ENCODE measurements at places on chromosomes 3 and 15.
A peak's percentile ranks its signal among the peaks of the same experiment; 100 is the strongest.

DNA sequence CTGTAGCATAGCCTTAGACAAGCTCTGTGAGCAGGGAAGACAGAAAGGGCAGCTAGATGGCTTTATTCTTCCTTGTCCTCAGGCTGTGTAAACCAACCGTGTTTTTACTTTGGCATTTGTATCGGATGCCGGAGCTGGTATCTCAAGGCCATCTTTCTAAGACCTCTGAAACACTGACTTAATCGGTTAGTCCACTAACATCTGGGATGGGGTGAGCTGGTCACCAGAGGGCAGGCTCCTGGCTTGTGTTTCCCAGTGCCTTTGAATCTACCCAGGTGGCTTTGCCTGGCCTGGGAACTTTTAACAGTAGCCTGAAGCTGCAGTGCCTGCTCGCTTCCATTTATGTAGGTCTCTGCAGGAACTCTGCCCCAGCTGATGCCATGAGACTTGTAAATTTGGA lies 252.7 kb downstream of the NR1D2 start:
- no peak for DNase-seq

DNA sequence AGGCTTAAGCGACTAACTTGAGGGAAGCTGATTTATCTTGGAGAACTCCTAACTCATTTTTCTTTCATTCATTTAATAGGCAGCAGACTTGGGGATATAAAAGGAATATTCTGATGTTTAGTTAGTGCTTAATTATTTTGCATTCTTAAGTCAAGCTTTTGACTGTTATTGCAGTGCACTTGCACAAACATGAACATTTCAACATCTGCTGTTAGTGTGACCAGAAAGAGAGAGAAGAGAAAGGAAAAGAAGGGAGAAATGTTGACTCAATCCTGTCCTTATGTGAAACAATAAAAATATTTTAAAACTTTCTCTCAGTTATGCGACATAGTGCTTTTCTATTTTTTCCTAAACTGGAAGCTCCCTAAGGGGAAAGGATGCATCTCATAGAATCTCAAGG lies 507.8 kb downstream of the LPP start:
- no peak for DNase-seq

DNA sequence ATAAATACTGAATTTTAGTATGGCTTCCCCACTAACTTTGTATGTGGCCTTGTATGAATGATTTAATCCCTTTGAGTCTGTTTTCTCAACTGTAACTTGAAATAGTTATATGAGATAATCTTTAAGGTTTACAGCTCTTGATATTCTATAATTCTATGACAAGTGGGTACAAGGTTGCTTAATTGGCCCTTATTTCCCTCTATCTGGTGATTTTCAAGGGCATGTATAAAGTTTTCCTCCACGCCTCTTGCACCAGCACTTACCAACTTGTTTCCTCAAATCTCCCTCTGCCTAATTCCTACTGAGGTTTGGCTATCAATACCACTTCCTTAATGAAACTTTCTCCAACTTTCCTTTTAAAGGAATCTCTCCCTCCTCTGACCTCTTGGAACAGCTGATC lies 112.9 kb downstream of the ISL2 start:
- no peak for DNase-seq

DNA sequence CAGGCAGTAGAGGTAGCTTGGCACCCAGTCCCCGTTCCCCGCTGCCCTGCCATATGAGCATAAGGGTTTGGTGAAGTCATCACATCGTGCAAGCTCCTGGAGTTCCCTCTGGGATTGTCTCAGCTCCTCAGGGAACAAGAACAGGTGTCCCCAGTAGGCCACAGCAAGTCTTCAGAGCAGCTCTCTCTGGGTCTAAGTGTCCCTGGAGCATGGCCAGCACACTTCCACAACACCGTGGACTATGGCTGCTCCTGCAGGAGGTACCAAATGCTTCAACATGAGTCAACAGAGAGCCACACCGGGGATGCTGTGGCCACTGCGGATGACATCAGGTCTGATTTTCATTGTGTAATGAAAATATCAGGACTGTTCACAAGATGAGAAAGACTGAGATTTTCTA lies 23.1 kb downstream of the ABHD6 start:
- DNase-seq: no peak

- peak; percentile 71 for DNase-seq
Observed at GRCh38 chr3:37855363-37855970, 6.2 kb upstream of the CTDSPL start.

DNA sequence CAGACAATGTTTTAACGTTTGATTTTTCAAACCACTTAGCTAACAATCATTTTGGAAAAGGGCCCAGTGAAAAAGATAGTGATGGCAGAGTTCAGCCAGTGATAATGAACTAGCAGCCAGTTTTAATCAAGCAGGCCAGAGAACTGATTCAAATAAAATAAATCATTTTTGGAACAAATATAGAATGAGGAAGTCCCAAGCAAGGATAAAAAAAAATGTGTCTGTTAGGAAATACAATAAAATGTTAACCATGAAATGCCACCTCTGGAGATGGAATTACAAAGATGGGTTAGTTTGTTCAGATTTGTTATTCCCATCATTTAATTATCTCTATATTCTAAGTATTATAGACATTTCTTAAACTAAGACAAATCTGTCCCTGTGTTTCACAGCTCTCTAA lies 1.1 kb downstream of the HERC1 start:
- DNase-seq: no peak

DNA sequence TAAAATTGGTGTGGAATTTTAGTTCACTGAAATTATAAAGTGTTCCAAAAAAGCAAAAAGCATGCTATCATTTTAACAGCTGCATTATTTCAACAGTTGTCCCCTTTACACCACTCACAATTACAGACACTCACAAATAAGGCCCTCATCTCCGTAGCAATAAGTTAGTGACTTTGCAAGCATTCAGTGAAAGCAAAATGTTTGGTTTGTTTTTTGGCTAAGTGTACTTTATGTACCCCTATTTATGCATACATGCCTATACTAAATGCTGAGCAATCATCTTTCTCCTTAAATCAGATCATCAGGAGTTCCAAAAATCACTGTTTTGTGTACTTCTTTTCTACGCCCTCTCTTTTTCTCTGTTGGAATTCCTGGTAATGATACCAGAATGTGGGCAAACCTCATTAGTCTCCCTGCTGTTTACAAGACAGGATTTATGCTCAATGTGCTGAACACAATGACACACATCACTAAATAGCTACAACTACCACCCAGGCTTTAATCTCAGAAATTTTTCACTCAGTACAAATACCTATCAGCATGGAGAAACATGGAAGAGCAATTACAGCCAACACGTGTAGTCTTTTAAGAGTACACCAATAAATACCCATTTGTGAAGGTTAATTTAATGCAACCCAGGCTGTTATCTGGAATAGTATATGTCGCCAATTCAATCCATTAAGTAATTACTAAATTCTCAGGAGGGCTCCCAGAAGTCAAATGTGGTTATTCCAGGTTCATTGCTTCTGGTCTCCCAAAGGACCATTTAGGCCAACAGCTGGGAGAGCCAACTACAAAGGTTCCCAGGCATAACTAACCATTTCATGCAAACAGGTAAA lies 12.0 kb downstream of the ALDH1A2 start:
- no peak for DNase-seq

- no peak for DNase-seq
Observed at GRCh38 chr15:46713045-46713444, 1004.3 kb upstream of the SEMA6D start.

DNA sequence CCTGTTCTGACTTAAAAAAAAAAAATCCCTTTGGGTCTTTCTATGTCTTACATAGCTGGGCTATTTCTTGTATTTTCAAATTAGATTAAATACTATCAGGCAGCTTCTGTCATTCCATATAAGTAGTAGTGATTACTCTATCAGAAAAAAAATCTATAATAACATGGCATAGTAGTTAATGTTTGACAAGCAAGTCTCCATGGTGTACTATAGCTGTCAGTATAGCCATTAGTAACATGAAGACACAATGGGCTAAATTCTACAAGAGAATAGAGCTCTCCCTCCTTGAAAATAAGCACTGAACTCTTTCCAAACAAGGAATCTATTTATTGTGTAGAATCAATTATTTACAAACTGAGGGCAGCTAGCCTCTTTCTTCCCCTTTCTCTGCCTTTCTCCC lies 19.4 kb upstream of the VEPH1 start:
- no peak for DNase-seq

GRCh38 chr15:28885128-28885629 lies 595 bp upstream of the APBA2 start:
- DNase-seq: no peak
